SJCRH30 (cell line): ENCODE measurements at places on chromosomes 7 and 10. TPM values are rescaled to one million over a fixed set of nuclear protein-coding genes. Genes with fewer than 3 reads are reported as not detected.

DNA sequence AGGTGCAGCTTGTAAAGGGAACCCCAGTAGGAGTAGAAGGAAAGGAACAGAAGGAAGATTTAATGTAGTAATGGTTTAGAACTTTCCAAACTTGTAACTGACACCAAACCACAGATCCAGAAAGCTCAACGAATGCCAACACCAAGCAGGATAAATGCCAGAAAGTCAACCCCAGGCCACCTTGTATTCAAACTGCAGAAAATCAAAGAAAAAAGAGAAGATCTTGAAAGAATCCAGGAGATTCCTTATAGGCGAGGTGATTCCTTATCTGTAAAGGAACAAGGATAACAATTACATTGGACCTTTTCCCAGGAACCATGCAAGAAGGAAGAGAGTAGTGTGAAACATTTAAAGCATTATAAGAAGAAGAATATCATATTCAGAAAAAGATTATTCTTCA lies 93.6 kb downstream of the NKX6-2 start:
- DNase-seq = no peak

DNA sequence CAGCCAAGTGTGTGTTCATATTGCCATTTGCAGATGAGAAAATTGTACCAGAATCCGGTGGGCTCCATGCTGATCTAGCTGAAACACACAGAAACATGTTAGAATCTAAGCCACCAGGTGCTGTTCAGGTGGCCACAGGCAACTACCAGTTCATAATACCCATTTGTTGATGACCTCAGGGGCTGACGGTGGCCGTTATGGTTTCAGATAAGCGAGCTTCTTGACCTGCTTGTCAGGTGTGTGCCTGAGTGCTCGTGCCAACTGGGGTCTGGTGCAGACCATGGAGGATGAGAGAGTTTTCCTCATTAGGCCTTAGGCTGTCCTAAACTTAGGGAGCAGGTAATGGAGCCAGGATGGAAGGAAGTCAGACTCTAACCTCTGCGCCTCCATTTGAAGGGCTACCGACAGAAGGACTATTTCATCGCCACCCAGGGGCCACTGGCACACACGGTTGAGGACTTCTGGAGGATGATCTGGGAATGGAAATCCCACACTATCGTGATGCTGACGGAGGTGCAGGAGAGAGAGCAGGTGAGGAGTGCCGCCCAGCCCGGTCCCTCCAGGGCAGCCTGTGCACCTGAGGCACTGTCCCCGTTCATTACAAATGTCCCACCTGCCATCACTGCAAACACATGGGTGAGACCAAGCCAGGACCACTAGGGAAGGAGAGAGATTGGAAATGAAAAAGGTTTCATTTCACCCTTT lies 53.1 kb downstream of the MKI67 start:
- no peak for DNase-seq

- DNase-seq = no peak
Measured at GRCh38 chr7:109895536-109895935, 1195.4 kb upstream of the LRRN3 start.

DNA sequence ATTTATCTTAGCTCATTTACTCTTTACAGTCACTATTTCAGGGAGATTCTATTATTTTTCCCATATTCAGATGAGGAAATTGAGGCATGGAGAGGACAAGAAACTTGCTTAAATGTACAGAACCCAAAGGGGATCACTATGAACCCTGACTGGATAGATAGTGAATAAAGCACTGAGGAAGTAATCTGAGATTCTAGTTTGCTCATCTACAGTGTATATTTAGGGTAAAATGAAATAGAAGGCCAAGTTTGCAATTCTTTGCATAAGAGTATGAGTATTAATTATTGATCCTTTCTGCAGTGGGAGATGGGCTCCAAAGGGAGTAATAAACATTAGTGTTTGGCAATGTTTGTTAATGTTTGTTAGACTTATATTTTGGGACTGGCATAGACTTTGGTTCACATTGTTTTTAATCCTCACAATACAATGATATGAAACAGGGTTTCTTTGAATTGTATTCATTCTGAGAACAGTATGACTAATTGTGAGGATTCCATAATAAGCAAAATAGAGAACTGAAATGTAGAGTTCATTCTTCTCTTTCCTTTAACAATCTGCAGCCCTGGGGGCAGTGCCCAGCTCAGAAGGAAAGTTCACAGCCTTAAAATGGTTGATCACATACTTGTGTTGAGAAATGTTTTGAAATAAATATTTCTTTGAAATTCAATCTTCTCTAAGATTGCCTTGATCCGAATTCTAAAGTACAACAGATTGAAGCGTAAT lies 131.0 kb upstream of the ZNF804B start:
- no peak for DNase-seq

DNA sequence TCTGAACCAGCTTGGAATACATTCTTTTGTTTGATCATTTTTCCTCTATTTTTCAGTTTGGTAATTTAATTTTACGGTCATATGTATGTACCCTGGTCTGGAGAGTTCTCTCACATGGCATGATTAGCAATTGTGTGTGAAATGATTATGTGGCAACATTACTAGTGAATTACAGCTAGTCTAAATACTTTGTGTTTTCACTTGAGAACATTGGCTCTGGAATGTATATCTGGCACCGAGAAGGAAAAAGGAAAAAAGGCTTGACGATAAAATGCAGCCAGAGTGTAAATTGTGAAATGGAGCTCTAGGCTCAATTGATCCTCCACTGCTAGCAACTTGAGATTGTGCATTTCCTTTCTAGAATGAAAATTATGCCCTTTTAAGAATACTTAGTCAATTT lies 397.2 kb downstream of the EXOC4 start:
- no peak for DNase-seq

DNA sequence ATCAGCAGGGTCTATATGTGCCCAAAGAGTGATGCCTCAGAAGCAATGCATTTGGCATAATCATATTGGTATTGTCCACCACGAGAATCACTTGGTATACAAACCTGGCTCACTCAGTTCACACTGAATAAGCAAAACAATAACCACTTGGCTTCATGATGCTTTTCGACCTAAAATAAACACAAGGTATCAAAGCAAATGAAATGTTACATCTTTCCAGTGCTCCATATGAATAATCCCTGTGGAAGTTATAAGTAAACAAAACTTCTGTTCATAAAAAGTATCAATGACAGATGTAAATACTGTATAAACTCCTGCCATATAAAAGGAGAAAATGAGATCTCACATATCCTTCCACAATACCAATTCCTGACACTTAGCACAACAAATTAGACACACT lies 29.8 kb upstream of the EBLN1 start:
- DNase-seq = no peak

- DNase-seq = no peak
Measured at GRCh38 chr10:90378524-90379076, 479.2 kb downstream of the HTR7 start.

ASB4 gene
- 0.08 and 0.15 TPM in 2 replicates for total RNA-seq

DNA sequence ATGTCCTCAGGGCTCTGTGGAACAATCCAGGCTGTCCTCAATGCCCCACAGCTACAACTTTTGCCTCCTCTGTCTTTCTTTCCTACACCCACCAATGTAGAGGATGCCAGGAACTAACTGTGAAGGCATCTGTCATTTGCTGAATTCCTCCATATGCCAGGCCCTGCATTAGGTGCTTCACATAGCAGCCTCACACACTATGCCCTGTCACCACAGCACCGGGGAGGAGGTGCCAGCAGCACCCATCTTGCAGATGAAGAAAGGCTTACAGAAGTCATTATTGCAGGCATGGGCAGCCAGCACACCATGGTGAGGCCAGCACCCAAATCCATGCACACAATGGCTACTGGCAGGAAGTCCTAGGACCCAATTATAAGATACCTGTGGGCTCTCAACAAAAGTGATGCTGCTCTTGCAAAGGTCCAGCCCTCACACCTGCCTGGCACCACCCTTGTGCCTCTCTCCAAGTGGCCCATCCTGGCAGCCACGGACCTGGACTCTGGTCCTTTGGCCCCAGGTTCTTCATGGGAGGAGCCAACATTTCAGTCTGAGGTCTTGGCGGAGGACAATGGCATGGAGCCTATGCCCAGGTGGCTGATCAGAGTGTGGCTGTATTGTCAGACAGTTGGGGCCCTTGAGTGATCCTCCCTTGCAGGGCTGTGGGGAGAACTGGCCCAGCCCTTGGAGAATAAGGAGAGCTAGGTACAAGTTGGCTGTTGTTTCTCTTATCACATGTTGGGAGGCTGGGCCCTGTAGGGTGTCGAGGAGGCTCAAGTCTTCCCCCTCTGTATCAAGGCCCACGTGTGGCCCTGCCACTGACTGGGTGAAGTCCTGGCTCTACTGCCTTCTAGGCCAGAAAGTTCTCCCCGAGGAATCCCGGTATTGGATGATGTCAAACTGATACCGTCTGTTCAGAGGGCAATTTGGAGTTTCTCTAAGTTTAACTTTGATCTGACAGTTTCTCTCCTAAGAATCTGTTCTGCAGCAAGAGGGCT lies 14.4 kb upstream of the MYL7 start:
- no peak for DNase-seq

DNA sequence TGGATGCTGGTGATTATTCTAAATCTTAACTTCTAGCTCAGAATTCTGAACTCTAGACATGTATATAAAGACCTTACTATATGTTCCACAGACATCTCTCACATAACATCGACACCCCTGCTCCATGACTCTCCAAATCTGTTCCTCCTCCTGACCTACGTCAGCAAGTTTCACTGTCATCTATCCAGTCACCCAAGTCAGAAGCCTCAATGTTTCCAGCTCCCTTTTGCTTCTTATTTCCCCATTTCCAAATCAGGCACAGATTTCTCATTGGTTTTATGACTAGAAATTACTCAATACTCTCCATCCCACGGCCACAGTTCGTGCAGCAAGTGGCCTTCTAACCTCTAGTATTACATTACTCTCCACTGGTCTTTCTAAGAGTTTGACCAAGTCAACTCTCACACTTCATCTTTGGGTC lies 28.5 kb downstream of the EPC1 start:
- no peak for DNase-seq

ECHDC3 gene
- not detected in 2 replicates for total RNA-seq

GRCh38 chr10:26474026-26474425 lies 35.9 kb downstream of the APBB1IP start:
- no peak for DNase-seq

GRCh38 chr10:123154711-123155505 lies 706 bp downstream of the BUB3 start:
- peak; percentile 70 for DNase-seq

DNA sequence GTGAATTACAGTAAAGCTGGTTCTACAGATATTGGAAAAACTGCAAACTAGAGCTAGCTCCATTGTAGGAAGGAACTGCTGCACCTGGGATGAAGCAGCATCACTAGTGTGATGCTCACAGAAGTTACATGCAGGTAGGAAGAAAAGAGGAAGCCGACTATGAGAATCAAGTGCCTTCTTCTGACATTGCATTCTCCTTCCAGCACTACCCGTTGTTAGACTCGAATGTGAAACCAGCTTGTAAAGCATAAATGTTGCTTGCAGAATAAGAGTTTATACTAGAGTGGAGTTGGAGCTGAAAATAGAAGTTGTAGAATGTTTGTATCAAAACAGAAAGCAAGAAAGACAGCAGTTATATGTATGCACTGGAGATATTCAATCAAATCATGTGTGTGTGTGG lies 49.9 kb downstream of the TRIM24 start:
- no peak for DNase-seq

AVPI1 gene
- 11.2 and 14.4 TPM in 2 replicates for total RNA-seq

GRCh38 chr7:43465581-43466554 lies 117.0 kb upstream of the STK17A start:
- DNase-seq = no peak

ABCB4 gene
- 0.06 and 0.13 TPM in 2 replicates for total RNA-seq

DNA sequence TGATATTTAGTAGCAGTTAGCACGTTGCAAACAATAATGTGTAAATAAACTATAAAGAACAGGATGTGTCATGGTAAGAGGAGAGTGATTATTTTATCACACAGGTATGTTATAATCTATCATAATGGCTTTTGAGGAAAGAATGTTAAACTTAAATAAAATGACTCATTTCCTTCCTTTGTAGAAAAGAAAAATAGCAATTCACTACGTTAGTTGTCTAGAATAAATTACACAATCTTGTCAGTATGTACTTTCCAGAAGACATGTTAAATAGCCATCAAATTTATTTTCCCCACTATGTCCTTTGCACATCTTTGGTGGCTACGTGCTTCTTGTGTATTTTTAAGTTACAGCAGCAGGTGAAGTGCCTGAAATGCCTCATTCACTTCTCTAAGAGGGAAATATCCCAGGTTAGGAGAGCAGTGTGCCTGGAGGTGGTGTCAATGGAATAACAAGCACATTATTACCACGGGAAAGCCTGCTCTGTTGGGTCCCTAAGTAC lies 133.8 kb downstream of the SEMA3A start:
- no peak for DNase-seq

PRR15 gene
- total RNA-seq = not detected in 2 replicates

GRCh38 chr7:45229156-45229920 lies 71.7 kb downstream of the RAMP3 start:
- no peak for DNase-seq

OPN1SW gene
- total RNA-seq = not detected in 2 replicates

DNA sequence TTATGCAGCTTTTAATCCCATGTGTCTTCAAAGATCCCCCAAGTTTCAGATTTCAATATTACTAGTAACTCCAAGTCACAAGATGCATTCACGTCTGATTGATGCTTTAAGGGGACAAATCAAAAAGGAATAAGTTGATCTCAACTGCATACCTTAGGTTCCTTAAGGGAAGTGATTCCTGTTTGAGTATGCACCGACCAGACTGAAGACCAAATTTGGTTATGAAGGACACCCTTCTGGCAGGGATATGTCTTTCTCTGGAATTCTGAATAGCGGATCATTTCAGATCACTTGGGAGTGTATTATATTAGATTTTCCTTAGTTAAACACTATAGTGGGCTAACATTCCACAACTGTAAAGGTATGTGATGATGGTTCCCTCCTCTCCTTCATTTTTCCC lies 4.3 kb downstream of the KIF5B start:
- no peak for DNase-seq

GRCh38 chr7:104851268-104851667 lies 162.7 kb upstream of the KMT2E start:
- no peak for DNase-seq

PAPSS2 gene
- 1.4 and 1.5 TPM in 2 replicates for total RNA-seq

MYL10 gene
- total RNA-seq = 3.9 and 4.1 TPM in 2 replicates

DNA sequence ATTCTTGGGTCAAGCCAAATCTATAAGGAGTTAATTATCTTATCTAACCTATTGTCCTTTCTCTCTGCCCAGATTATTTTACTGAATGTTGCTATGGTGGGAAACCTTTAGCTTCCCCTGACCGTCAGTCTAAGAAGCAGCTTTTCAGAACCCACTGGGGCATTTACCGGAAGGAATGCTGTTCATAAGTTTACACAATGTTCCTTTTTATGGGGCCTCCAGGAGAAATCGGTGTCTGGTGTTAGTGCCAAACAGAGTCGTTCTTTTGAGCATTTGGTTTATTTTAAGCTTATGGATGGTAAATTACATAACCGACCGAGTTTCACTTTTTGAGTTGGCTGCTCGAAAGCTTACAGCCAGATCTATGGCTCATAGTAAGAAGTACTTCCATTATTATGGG lies 111.9 kb downstream of the CACNB2 start:
- DNase-seq = no peak

- no peak for DNase-seq
Measured at GRCh38 chr7:16930946-16931345, 49.2 kb upstream of the AGR3 start.

UPK3BL2 gene
- total RNA-seq = 2.8 and 3.7 TPM in 2 replicates
